Stimulated activated CD4-positive, alpha-beta T cell treated with anti-CD3 and anti-CD28 coated beads, Interleukin-4, amount 100 ng/mL, for 48 hours (primary cell): ENCODE measurements at places on chromosomes 5 and 9.

- DNase-seq, result no peak
These were observed 196.2 kb upstream of the ELL2 start for GRCh38 chr5:96157841-96158291.

DNA sequence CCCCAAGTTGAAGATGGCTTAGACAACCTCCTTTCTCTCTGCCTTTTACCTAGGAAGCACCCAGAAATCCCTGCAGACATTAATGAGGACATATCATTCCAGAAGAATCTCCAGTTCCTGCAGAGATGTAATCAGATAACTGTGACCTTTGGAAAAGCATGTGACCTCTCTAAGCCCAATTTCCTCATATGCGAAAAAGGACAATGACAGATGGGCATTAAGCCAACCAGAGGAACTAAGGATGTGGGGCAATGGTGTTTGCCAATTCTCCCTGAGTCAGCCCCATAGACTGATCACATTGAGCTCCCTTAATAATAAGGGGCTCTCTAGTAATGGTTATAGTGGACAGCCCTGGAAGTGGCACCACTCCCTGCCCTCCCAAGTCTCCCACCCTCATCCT lies 10.1 kb upstream of the FOXI1 start:
- no peak for DNase-seq

GRCh38 chr5:72157625-72157962 lies 50.3 kb downstream of the MAP1B start:
- DNase-seq, result no peak

DNA sequence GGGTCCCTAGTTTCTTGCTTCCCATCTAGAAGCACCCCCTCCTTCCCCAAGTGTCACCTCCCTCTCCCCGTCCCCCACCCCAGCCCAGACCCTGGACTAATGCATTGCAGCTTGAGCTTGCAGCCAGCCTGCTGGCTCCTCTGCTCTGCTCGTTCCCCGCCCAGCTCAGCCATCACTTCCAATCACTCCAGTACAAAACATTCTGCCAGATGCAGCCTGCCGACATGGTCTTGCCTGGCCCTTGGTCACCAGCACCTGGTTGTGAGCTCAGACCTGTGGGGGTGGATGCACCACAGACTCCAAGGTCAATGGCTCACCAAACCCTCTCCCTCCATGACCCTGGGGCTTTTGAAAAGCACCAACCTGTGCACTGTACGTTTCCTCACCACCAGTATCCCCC lies 172.9 kb upstream of the SMIM23 start:
- no peak for DNase-seq

DNA sequence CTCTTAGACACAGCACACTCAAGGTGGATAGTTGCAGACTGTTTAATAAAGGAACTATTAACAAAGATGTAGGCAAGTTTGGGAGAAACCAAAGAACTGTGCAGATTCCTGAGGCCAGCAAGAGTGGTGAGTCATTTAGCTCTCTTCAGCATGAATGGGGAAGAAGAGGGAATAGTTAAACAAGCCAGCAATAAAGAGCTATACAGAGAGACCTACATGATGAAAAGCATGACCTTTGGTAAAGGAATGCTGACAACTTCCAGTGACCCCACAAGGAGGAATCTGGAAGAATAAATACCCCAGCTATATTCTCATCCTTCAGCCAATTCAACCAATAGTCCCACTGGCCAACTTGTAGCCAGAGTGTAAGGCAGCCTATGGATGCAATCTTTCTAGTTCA lies 706.0 kb upstream of the GRAMD2B start:
- no peak for DNase-seq

GRCh38 chr5:14039576-14039975 lies 95.1 kb upstream of the DNAH5 start:
- DNase-seq, result no peak

- no peak for DNase-seq
These were observed 17.0 kb downstream of the SWI5 start for GRCh38 chr9:128293091-128293490.

DNA sequence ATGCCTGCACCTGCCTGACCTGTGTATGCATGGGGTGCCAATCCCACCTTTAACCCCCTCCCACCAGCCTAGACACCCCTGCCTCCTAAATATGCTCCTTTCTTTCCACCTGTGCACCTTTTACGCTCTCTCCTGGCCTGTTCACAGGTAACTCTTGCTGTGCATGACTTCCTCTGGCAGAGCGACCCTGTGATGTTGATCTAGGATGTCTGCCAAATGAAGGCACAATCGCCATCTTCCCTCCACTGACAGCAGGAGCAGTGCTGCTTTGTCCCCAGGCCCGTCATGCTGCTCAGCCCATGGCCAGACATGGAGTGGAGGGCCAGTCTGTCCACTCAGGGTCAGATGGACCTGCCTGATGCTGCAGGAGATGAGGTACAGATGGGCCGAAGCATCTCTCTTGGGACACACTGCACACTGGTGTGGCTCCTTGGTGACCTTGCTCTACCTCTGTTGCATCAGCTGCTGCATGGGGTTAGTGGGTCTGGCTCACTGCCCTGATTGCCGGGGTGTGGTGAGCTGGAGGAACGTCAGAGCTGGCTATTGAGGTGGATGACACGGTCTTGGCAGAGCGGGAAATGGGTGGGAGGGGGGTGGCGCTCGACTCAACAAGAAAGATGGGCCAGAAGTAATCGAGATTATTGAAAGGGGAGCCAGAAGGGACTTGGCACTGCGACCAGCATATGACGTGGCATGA lies 101.7 kb upstream of the PITX1 start:
- no peak for DNase-seq

- DNase-seq, result no peak
These were observed 40.2 kb downstream of the NSUN2 start for GRCh38 chr5:6592601-6593000.

GRCh38 chr5:135950611-135951010 lies 4.2 kb downstream of the LECT2 start:
- no peak for DNase-seq

DNA sequence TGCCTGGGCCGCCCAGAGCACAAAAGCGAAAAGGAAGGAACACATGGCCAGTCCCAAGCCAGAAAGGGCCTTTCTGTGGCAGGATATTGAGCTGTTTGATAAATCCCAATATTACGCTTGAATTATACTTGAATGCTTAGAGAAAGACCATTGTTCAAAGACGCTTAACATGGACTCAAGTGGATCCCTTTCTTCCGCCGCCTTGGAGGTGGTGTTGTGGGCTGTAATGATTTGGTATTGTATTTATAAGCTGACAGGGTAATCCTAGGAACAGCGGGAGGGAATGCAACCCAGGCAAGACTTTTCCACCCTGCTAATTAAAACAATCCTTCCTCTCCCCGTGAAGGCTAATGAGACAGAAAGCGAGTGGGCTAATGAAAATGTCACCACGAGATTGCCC lies 24.9 kb downstream of the CFAP77 start:
- no peak for DNase-seq

DNA sequence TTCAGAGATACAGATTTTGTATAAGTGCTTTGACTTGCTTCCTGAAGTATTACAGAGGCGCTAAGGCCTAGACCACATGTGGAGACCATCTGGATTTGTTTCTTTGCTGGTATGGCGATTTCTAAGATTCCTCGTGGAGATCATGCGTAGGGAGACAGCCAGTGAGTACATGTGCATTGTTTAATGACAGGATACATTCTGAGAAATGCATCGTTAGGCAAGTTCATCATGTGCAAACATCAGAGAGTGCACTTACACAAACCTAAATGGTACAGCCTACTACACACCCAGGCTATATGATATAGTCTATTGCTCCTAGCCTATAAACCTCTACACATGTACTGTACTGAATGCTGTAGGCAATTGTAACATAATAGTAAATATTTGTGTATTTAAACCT lies 16.5 kb upstream of the CEP120 start:
- no peak for DNase-seq

GRCh38 chr5:132055441-132055807 lies 5.0 kb upstream of the IL3 start:
- DNase-seq, result no peak

GRCh38 chr9:118059484-118060278 lies 355.5 kb downstream of the TLR4 start:
- no peak for DNase-seq

- DNase-seq, result no peak
These were observed 165.9 kb downstream of the DENND1A start for GRCh38 chr9:123763910-123764588.

DNA sequence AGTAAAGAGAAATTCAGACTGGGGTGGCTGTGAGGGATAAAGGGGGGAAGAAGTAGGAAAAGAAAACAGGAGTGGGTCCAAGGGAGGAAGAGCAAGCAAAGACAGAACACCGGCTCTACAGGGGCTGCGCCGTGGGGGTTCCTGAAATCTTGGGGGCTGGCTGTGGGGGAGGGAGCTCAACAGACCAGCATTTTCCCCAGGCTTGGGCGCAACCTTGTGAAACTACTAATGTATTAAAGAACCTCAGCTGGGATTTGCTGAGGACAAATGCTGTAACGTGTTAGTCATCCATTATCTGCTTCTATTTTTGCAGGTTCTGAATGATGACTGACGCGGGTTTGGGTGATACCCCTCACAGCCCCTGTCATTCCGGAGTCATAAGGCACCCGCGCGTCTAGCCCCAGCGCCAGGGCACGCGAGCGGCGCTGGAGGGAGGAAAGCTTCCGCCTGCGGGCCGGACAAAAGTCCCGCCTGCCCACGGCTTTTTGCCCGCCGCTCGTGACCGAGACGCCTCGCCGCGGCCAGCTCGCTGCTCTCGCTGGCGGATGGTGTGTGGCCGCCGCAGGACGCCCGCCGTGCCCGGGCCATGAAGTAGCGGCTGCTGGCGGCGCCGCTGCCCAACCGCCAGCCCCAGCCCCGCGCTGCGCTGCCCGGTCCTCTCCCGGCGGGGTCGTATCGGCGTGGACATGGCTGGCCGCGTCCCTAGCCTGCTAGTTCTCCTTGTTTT lies 110.6 kb downstream of the PAM start:
- DNase-seq, result peak; percentile 30

DNA sequence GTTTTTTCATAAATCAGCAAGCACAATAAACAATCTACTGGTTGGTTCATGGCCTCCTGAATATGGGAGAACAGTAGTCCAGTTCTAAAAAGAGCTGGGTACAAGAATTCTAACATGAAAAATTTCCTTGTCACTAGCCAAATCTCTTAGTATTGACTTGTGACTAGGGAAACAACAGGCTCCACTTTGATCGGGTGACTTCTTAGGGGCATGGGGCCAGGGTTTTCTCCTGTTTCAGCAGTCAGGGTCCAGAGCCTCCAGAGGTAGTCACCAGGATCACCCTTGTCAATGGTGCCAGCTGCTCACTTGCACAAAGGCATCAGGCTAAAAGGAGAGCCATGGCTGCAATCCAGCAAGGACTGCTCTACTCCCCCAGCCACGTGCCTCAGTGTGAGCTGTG lies 38.1 kb downstream of the LPAR1 start:
- no peak for DNase-seq

DNA sequence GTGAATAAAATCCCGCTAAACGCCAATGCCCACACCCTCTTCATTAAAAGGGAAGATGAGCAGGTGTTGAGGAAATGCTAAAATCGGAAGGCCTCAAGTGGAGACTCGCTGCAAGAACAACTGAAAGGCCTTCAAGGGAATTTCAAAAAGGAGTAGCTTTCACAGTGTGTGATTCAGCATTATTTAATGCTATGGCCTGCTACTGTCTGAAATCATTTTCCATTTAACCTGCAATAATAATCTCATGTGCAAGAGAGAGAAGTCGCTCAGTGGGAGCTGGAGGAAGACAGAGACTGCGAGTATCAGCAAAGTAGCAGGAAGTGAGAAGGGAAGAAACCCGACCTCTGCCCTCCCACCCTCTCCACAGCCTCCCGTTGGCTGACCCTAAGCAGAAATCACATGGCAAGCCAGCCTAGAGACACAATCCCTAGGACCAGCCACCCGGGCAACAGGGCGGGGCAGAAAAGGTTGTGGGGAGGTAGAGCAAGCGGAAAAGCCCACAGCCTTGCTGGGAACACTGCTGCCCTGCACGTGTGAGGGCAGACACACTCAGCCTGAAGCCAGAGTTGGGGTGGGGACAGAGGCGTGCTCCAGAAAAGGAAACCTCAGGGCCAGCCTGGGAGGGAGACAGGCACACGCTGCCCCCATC lies 39.9 kb upstream of the CTSL start:
- DNase-seq, result no peak

GRCh38 chr9:34554211-34555001 lies 31.6 kb upstream of the ENHO start:
- no peak for DNase-seq

DNA sequence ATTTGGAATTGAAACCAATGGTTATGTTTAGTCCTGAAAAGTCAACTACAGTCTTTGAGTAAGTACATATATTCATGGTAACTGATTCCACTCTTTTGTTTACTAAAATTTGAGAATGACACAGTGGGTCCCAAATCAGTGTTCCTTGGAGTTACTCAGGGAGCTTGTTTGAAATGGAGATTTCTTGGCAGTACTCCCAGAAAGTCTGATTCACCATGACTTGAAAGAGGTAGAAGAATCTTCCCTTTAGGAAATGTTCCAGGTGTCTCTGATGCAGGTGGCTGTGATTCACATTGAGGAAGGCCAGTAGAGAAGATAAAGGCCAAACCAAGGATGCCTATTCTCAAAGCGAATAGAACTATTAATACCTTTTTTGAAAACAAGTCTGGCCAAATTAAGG lies 1078.3 kb downstream of the CDH12 start:
- DNase-seq, result no peak

DNA sequence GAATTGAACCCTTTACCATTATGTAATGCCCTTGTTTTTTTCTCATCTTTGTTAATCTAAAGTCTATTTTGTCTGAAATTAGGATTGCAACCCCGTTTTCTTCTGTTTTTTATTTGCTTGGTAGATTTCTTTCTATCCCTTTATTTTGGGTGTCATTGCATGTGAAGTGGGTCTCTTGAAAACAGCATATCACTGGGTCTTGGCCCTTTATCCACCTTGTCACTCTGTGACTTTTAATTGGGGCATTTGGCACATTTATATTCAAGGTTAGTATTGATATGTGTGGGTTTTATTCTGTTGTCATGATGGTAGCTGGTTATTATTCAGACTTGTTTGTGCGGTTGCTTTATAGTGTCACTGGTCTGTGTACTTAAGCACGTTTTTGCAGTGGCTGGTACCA lies 117.4 kb upstream of the MARCHF11 start:
- DNase-seq, result no peak

- no peak for DNase-seq
These were observed 270.8 kb upstream of the DAPK1 start for GRCh38 chr9:87226896-87227295.

DNA sequence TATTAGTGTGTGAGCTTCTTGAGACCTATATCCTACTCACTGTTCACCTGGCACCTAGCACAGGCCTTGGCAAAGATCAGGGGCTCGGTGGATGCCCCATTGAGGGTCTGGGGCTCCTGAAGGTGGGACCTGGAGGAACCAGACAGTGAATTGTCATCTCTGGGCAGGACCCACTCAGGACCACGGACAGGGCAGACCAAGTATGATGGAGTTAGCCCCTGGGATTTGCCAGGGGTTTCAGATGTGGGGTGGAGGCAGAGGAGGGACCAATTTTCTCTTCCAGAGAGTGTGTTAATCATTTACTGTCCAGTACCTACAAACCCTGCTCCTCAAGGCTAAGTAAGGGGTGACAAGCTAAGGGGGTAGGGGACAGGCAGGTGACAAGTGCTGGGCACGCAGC lies 29.3 kb upstream of the TBC1D2 start:
- no peak for DNase-seq
